ENCODE measurements at places on chromosomes 2 and 18. TPM values are rescaled to one million over a fixed set of nuclear protein-coding genes. Genes with fewer than 3 reads are reported as not detected.

GRCh38 chr2:110777531-110778311 lies 45.3 kb downstream of the ACOXL start:
- DNase-seq: no peak

DNA sequence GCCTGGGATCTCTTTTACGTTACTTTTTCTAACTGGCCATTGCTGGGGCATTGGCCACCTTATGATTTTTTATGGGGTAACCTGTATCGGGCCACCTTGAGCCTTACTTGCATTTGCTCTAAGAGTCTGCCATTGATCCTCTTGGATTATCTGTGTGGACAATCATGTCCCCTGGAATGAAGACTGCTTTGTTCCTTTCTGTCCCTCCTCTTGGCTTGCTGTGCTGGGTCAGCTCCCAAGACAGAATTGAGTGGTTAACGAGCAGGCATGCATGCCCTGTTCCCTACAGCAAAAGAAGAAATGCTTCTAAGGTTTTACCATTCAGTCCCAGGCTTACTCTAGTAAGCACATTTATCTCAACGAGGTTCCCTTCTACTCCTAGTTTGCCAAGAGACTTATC lies 46.3 kb downstream of the MAL start:
- DNase-seq: no peak

The SLC4A5 gene
- total RNA-seq: 4.2 TPM

DNA sequence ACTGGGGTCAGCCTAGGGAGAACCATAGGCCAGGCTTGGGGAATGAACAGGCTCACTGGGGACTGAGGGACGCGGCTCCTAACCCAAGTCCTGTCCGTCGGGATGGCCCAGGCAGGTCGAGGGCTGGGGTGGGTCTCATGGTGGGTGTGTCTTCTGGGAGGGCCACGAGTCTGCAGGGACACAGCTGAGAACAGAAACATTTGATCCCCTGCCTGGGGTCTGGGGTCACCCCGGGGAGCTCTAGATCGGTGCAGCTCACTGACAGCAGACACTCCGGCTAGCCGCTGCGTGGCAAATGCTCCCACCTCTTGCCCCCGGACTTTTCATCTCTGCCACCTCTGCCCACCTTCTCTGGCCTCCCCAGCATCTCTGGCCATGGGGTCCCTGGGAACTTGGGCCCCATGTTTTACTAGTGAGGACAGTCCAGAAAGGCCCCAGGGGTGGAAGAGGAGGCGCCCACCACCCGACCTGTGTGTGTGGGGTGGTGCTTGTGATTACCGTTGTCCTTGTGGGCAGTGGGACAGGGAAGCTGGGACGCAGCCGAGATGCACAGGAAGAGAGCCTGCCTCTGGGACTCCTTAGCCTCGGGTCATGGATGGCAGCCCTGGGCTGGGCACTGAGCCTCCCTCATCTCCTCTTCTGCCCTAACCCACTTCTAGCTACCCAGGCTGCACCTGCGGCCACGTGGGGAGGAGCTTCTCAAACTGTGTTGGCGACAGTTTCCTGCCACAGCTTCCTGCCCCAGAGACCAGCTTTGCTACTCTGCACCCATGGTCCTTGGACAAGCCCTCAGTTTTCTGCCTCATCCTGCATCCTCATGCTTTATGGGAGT lies 4.9 kb downstream of the ZAP70 start:
- DNase-seq: no peak

DNA sequence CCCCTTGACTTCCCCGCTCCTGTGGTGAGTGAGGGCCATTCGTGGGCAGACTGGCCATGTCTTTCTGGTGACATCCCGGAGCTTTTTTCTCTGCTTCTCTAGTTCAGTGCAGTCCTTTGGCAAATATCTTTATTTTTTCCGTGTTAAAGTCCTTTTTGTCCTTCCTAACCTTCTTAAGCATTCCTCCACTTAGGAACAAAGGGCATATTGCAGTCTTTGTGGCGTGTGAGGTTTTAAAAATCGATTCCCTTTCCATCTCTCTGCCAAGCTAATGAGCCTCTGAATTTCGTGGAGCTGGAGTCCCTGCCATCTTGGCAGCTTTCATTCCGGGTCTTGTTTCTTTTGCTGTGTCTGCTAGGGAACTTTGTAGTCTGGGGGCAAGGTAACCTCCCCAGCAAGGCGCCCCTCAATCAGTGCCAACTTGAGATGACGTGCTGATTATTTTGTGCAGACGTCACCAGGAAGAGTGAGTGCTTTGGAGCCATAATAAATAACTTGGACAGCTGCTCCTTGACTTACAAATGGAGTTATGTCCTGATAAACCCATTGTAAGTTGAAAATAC lies 5.1 kb downstream of the CNNM3 start:
- no peak for DNase-seq

- no peak for DNase-seq
Measured at GRCh38 chr18:54351186-54351585, 6.5 kb downstream of the STARD6 start.

- no peak for DNase-seq
Measured at GRCh38 chr2:176039375-176039774, 37.3 kb upstream of the LNPK start.

DNA sequence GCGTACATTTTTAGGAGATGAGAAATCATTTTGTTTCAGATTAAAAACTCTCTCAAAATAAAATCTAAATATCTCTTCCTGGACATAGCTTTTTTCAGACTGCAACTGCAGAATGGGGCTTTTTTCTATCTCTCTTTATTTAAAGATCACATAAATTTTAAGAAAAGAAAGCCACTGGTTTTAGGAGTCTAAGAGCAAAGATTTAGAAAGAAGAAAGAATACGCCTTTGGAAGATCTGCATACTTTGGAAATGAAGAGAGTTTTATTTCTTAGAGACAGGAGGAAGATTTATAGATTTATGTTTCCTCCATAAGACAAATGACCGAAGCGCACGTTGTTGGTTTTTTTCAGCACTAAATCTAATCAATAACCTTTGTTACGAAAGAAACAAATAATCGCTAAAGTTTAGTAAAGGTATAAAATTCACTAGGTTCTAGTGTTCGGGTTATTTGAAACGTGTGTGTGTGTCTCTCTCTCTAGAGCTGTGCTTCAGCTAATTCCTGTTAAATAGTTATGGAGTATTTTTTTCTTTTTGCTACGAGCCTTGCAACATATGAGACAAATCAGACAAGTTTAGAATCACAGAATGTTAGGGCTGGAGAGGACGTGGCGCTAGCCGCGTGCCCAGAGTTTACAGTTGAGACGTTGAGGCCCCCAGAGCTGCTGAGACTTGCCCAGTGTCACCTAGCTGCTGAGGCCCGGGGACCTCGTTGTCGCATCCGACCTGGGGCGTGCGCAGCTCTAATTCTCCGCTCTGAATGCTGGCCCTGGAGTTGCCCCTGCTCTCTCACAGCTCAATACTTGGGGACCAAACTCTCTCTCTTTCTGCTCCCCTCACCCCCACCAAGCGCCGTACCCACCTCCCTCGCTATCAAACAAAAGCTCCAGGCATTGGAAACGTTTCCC lies 69.9 kb downstream of the CTAGE1 start:
- no peak for DNase-seq

DNA sequence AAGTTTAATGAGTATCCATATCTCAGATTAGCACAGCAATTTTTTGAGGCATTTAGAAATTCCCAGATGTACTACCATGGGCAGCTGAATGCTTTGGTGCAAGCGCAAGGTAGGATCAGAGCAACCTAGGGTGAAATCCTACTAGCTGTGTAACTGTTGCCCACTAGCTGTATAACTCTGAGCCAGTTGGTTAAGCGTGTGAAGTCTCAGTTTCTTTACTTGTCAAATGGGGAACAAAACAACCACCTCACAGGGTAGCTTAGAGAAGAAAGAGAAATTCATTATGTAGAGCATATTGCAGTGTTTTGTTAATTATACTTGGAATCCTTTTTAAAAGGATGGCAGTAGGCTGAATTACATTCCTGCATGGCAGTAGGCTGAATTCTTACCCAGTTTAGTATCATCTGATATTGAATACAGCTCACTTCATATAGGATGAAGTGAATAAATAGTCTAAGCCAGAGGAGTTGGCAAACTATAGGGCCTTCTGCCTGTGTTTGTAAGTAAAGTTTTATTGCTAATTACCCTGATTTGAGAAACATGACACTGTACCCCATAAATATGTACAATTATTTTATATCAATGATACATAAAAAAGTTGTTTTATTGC lies 180.7 kb downstream of the PLCL1 start:
- DNase-seq: no peak

GRCh38 chr2:45275242-45275805 lies 266.1 kb upstream of the SIX2 start:
- DNase-seq: no peak

- DNase-seq: no peak
Measured at GRCh38 chr2:10171006-10171800, 48.7 kb downstream of the RRM2 start.
